ENCODE measurements at places on chromosomes 7 and 10. TPM values are rescaled to one million over a fixed set of nuclear protein-coding genes. Genes with fewer than 3 reads are reported as not detected.

Gene NUDT13
- 1.5 TPM for total RNA-seq

Gene SLC26A5
- not detected for total RNA-seq

Gene CALML3
- total RNA-seq = not detected

Gene NPVF
- total RNA-seq = not detected

Gene ADRB1
- total RNA-seq = not detected

Gene CYP26C1
- under 0.01 TPM for total RNA-seq
